ENCODE measurements at places on chromosomes 7 and 10.
A peak's percentile ranks its signal among the peaks of the same experiment; 100 is the strongest.

DNA sequence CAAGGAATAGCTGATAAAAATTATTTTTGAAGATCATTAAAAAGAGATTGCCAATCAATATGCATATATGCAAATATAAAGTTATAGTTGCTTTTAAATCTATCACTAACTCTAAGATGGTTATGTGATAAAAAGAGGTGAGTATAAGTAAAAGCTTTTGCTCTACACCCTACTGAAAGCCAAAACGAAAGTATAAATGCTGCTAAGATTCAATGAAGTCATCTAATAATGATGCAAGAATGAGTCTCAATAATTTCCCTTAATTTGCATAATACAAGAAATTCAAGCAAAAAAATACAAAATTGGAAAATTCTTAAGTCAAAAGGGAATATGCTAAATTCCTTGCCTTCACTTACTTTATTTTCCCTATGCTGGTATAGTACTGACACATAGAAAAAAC is 75.2 kb downstream of the WAPL start:
- DNase-seq = no peak

DNA sequence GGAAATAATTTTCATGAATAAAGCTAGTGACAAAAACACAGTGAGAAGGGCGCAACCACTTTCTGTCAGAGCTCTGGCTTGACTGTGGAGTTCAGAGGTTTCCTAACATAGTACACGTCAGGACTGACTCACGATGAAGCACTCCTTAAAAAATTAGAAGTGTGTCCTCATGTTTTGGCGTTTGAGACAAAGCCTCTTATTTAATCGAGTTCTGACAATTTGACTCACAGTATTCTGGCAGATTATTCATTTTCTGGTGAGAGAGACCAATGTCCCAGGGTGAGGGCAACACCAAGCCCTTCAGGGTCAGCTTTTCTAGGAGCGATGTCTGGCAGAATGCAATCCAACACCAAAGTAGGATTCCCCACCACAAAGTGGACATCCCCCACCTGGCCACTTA is 108.7 kb downstream of the DIP2C start:
- peak; percentile 67 for DNase-seq

DNA sequence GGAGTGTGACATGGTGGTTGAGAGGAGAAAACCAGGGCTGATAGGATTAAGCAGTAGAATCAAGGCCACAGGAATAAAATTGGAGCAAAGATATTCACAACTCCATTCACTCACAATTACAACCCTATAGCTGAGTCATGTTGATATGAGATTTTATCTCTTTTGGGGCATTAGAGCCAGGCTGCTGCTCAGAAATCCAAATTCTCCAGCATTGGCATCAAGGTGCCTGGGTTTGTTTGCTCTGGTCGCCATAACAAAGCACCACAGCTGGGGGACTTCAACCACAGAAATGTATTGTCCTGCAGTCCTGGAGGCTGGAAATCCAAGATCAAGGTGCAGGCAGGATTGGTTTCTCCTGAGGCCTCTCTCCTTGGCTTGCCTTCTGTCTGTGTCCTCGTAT is 52.5 kb upstream of the GRB10 start:
- DNase-seq = no peak

DNA sequence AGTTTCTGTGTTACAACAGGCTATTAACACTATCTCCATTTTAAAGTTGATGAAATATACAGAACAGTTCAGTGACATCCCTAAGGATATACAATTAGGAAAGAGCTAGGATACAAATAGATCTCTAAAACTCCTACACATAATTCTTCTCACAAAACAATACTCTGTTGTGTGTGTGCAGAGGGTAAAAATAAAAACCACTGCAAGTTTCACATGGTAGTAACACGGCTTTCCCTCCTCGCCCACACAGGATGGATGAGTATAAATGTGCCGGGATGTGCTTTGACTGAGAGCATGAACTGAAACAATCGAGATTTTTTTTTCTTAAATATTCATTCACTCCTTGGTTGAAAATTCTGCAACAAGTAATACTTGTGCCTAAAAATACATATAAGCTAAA is 131.5 kb upstream of the C1QL3 start:
- DNase-seq = no peak

- peak; percentile 71 for DNase-seq
These were observed 68.9 kb upstream of the HDAC9 start for GRCh38 chr7:18426564-18427226.

DNA sequence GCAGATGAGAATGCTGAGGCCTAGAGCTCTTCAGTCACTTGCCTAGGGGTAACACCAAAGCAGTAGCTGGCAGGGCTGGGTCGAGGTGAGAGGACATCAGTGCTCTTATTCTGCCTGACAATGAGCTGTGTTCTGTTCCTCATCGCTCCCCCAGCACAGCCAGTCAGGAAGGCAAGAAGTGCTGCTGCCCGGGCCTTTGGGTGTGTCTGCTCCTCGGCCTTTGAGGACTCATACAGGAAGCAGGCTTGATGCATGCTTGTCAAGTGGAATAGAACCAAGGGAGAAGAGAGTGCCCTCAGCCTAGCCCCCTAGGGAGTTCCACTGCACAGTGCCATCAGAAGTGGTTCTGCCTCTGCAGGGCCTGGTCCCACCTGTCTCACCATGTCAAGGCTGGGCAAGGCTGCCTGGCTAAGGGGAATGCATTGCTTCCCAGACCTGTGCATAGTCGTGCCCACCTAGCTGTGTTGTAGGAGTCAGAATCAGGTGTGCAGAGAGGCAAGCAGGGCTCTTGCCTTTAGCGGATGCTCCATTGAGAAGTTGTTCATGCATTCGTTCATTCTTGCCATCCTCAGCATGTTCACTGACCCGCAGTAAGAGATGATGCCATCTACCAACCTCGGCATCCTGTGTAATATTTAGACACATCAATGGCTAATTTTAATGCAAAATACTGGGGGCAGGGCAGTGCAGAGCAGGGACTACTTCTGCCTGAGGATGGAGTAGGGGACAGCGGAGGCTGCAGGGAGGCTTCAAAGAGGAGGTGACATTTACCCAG is 156.6 kb downstream of the RPS24 start:
- no peak for DNase-seq

GRCh38 chr10:5890452-5890915 is 441 bp downstream of the FBH1 start:
- DNase-seq = no peak
